ENCODE measurements at places on chromosomes 2 and 18.

DNA sequence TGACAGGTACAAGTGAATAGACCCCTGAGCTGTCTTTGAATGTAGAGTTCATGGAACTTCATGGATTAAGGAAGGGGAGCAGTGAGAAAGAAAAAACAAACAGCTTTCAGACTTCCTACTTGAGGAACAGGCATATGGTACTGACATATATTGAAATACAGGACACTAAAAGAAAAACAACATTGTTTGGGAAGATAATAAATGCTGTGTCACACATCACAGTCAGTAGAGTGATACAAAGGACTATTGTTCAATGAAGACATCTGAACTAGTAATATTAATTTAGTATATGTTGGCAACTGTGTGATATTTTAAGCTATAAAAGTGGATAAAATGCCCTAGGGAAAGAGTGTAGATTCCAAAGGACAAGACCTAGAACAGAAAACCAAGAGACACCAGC lies 3.3 kb downstream of the DSC2 start:
- no peak overlapping the region for H3K4me3 ChIP-seq
- DNase-seq, result no peak
- H3K27me3 ChIP-seq, result no peaks in the 10 kb centered on the region
- H3K36me3 ChIP-seq, result no peaks in the 10 kb centered on the region
- no peaks in the 10 kb centered on the region for H3K4me1 ChIP-seq
- H3K27ac ChIP-seq, result peak overlapping the region; percentile 29

GRCh38 chr2:161233858-161234431 lies 73.7 kb downstream of the TANK start:
- no peaks in the 10 kb centered on the region for H3K27me3 ChIP-seq
- no peak overlapping the region for H3K27ac ChIP-seq
- no peak for DNase-seq
- H3K36me3 ChIP-seq, result peaks cover 10% of the 10 kb centered on the region
- H3K4me1 ChIP-seq, result peaks cover 6% of the 10 kb centered on the region

- no peak for DNase-seq
- H3K36me3 ChIP-seq, result no peaks in the 10 kb centered on the region
- H3K27me3 ChIP-seq, result no peaks in the 10 kb centered on the region
- H3K4me3 ChIP-seq, result no peak overlapping the region
- H3K4me1 ChIP-seq, result no peaks in the 10 kb centered on the region
- no peak overlapping the region for H3K27ac ChIP-seq
Measured at GRCh38 chr2:35891528-35891927, 464.1 kb upstream of the CRIM1 start.

GRCh38 chr2:178479758-178480226 lies 465 bp upstream of the PLEKHA3 start:
- no peak for DNase-seq
- H3K27ac ChIP-seq, result peak overlapping the region; percentile 58
- H3K4me3 ChIP-seq, result peak overlapping the region; percentile 72
- H3K27me3 ChIP-seq, result no peaks in the 10 kb centered on the region

DNA sequence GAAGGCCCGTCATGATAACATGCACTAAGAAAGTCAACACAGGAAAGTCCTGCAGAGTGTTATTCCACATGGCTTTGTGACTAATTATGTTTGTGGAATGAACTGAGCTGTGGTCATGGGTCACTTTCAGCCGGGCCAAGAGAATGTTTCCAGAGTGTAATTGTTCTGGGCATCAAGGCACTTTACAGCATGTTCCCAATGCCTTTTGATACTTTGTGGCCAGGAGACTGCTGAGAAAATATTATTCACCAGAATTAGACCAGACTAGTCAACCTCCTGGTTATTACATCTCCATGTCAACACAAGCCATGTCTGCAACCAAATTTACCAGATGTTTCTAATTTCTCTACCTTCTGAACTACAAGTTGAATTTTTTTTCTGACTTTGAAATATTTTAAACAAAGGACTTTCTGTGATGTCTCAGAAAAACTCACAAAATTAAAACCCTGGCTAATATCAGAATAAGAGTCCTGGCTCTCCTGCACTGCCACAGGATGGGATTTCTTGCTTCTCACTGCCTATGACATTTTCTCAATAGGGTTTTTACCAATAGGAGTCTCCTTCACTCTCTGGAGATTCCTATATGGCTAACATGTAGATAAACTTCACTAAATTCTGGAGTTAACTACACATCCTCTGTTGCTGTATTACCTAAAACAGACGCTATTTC lies 90.6 kb upstream of the WDR75 start:
- no peak overlapping the region for H3K27ac ChIP-seq
- H3K36me3 ChIP-seq, result no peaks in the 10 kb centered on the region
- H3K4me1 ChIP-seq, result peaks cover 5% of the 10 kb centered on the region
- no peaks in the 10 kb centered on the region for H3K27me3 ChIP-seq

- H3K27me3 ChIP-seq, result no peaks in the 10 kb centered on the region
- H3K4me1 ChIP-seq, result peaks cover 31% of the 10 kb centered on the region
- no peak for DNase-seq
- no peaks in the 10 kb centered on the region for H3K36me3 ChIP-seq
- no peak overlapping the region for H3K4me3 ChIP-seq
- H3K27ac ChIP-seq, result no peak overlapping the region
Measured at GRCh38 chr18:23257137-23257536, 121.9 kb downstream of the CABLES1 start.

DNA sequence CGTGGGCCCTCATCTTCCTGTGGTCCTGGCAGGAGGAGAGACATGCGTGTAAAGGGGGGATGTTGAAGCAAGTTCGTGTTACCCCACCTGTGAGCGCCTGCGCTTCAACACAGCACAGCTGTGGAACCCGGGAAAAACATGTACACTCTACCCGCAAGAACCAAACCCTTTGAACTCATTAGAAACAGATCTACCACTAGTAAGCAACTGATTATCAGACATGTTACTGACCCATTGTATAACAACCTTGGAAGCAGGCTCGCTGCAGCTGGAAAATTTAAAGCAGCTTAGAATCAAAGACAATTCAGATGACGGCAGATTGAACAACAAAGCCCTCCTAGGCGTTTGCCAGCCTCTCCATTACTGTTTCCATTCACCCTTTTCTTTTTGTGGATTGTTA lies 771.7 kb upstream of the SALL3 start:
- H3K27me3 ChIP-seq, result no peaks in the 10 kb centered on the region
- H3K27ac ChIP-seq, result no peak overlapping the region

GRCh38 chr18:41113885-41114482 lies 841.0 kb upstream of the PIK3C3 start:
- DNase-seq, result no peak
- no peaks in the 10 kb centered on the region for H3K36me3 ChIP-seq
- H3K27me3 ChIP-seq, result no peaks in the 10 kb centered on the region
- H3K4me1 ChIP-seq, result no peaks in the 10 kb centered on the region
- no peak overlapping the region for H3K27ac ChIP-seq

DNA sequence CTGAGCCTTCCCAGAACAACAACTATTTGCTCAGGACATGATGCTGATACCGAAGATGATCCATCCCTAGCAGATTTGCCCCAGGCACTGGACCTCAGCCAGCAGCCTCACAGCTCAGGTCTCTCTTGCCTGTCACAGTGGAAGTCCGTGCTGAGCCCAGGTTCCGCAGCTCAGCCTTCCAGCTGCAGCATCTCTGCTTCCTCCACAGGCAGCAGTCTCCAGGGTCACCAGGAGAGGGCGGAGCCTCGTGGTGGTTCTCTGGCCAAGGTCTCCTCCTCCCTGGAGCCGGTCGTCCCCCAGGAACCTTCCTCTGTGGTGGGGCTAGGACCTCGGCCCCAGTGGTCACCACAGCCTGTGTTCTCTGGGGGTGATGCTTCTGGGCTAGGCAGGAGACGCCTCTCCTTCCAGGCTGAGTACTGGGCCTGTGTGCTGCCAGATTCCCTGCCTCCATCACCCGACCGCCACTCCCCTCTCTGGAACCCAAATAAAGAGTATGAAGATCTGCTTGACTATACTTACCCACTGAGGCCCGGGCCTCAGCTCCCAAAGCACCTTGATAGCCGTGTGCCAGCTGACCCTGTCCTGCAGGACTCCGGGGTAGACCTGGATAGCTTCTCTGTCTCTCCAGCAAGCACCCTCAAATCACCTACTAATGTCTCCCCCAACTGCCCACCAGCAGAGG lies 15.4 kb downstream of the CEP68 start:
- peaks cover 13% of the 10 kb centered on the region for H3K4me1 ChIP-seq
- peaks cover 38% of the 10 kb centered on the region for H3K36me3 ChIP-seq

GRCh38 chr2:234976479-234977227 lies 24.8 kb downstream of the SH3BP4 start:
- no peaks in the 10 kb centered on the region for H3K36me3 ChIP-seq
- H3K4me1 ChIP-seq, result no peaks in the 10 kb centered on the region
- H3K27ac ChIP-seq, result no peak overlapping the region
- no peak overlapping the region for H3K4me3 ChIP-seq
- no peak for DNase-seq

GRCh38 chr18:35276267-35276666 lies 13.8 kb downstream of the ZSCAN30 start:
- no peak overlapping the region for H3K27ac ChIP-seq
- no peak overlapping the region for H3K4me3 ChIP-seq
- no peaks in the 10 kb centered on the region for H3K27me3 ChIP-seq
- no peaks in the 10 kb centered on the region for H3K4me1 ChIP-seq
- no peak for DNase-seq

GRCh38 chr2:127516041-127516762 lies 10.1 kb downstream of the IWS1 start:
- H3K27me3 ChIP-seq, result no peaks in the 10 kb centered on the region
- peaks cover 7% of the 10 kb centered on the region for H3K36me3 ChIP-seq
- peaks cover 25% of the 10 kb centered on the region for H3K4me1 ChIP-seq

DNA sequence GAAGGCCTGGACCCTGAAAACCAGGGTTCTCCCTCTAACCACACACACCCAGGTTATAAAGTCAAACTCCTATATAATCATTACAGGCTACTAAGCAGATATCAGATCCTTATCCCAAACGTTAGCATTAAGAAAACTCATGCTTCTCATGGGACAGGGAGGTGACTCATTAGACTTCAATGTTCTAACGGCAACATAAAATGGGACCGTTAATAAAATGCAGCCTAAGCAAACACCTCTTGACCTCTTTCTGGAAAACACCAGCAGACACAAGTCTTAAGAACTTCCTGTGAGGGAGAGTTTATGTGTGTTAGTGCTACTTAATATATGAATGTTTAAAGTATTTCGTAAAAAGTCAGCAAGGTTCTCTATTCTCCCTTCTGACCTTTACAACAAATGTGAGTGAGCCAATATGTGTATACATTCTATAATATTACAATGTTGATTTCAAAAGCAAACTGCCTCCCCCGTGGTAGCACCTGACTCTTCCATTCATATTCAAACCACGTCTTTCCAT lies 31.7 kb downstream of the LPIN2 start:
- H3K4me1 ChIP-seq, result peaks cover 80% of the 10 kb centered on the region
- H3K27me3 ChIP-seq, result no peaks in the 10 kb centered on the region
- peak overlapping the region; percentile 47 for H3K27ac ChIP-seq
- peak overlapping the region; percentile 68 for H3K4me3 ChIP-seq
- DNase-seq, result no peak

DNA sequence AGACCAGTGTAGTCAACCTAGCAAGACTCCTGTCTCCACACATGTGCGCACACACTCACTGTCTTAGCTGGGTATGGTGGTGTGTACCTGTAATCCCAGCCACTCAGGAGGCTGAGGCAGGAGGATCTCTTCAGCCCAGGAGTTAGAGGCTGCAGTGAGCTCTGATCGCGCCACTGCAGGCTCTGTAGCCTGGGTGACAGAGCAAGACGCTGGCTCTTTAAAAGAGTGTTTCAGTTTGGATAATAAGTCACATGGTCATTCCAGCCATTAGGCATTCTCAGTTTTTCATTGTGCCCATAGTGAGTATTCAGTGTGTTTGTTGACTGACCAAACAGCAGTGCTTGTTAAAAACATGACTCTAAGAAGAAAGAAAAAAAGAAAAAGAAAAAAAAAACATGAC lies 31.0 kb downstream of the RAB10 start:
- no peak overlapping the region for H3K27ac ChIP-seq
- no peaks in the 10 kb centered on the region for H3K27me3 ChIP-seq
- H3K36me3 ChIP-seq, result no peaks in the 10 kb centered on the region
- DNase-seq, result no peak
- H3K4me3 ChIP-seq, result no peak overlapping the region

DNA sequence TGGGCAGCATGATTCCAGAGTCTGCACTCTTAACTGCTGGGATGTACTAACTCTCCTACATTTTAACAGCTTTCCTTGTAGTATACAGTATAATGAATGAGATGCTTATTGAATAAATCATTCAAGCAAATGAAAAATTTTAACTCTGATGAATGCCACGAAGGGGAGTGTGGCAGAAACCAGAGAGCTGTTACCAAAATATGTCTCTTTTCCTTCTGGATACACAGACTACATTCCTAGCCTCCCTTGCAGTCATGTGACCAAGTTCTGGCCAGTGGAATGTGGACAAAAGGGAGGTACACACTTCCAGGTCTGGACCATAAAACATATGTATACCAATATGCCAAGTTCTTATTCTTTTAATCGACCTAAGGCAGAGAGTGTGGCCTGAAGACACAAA lies 1.7 kb upstream of the EML4 start:
- H3K27ac ChIP-seq, result no peak overlapping the region
- no peaks in the 10 kb centered on the region for H3K36me3 ChIP-seq
- peaks cover 9% of the 10 kb centered on the region for H3K4me1 ChIP-seq
- DNase-seq, result no peak
- H3K27me3 ChIP-seq, result no peaks in the 10 kb centered on the region
- H3K4me3 ChIP-seq, result no peak overlapping the region

- DNase-seq, result no peak
- no peaks in the 10 kb centered on the region for H3K36me3 ChIP-seq
- no peak overlapping the region for H3K4me3 ChIP-seq
- H3K27me3 ChIP-seq, result no peaks in the 10 kb centered on the region
- no peak overlapping the region for H3K27ac ChIP-seq
- H3K4me1 ChIP-seq, result no peaks in the 10 kb centered on the region
Measured at GRCh38 chr18:75790796-75791195, 363.3 kb upstream of the SMIM21 start.

DNA sequence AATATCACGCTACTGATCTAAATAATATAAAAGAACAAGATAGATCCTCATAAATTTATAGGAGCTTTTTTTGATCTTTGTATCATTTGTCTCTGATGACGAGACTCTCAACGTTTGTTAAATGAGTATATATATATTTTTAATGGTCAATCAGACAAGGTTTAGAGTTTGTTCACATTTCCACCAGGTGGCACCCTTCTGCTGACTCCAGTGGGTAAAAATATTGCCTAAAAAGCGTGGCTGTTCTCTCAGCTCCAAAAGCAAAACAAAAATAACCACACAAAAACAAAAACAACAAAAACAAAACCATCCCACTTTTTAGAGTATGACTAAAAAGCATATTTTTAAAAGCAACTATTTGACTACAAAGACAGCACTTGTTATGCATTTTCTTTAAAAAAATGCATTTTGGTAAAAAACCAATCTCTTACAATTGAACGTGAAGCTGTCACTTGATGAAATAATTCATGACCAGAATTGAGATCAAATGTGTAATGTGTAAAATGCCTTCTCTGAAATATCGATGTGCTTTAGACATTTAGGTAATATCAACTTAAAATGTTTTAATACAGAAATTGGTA lies 723.2 kb downstream of the DPP10 start:
- no peaks in the 10 kb centered on the region for H3K36me3 ChIP-seq
- H3K4me1 ChIP-seq, result no peaks in the 10 kb centered on the region
- no peaks in the 10 kb centered on the region for H3K27me3 ChIP-seq
- DNase-seq, result no peak
- no peak overlapping the region for H3K27ac ChIP-seq
